Activated T-helper 17 cell treated with anti-CD3 and anti-CD28 coated beads, Interleukin-2, amount 50 U/mL, for 72 hours (primary cell): ENCODE measurements at places on chromosomes 3 and 15.
A peak's percentile ranks its signal among the peaks of the same experiment; 100 is the strongest.

- ATAC-seq = no peak
Observed at GRCh38 chr15:52651114-52651513, 28.1 kb downstream of the ATOSA start.

- no peak for ATAC-seq
Observed at GRCh38 chr15:77352887-77353286, 67.0 kb downstream of the PEAK1 start.

DNA sequence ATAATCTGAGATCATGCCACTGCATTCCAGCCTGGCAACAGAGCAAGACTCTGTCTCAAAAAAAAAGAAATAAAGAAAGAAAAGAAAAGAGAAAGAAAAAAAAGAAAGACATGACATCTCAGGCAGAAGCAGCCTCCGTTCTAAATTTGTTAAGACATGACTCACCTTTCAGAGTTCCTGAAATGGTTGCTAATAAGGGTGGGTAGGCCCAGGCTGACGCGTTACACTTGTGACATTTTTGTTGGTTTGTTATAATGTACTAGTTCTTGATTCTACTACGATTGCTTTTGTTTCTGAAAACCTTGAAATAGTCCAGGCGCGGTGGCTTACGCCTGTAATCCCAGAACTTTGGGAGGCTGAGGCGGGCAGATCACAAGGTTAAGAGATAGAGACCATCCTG, 21.0 kb downstream of the SLC25A20 start:
- ATAC-seq = no peak

DNA sequence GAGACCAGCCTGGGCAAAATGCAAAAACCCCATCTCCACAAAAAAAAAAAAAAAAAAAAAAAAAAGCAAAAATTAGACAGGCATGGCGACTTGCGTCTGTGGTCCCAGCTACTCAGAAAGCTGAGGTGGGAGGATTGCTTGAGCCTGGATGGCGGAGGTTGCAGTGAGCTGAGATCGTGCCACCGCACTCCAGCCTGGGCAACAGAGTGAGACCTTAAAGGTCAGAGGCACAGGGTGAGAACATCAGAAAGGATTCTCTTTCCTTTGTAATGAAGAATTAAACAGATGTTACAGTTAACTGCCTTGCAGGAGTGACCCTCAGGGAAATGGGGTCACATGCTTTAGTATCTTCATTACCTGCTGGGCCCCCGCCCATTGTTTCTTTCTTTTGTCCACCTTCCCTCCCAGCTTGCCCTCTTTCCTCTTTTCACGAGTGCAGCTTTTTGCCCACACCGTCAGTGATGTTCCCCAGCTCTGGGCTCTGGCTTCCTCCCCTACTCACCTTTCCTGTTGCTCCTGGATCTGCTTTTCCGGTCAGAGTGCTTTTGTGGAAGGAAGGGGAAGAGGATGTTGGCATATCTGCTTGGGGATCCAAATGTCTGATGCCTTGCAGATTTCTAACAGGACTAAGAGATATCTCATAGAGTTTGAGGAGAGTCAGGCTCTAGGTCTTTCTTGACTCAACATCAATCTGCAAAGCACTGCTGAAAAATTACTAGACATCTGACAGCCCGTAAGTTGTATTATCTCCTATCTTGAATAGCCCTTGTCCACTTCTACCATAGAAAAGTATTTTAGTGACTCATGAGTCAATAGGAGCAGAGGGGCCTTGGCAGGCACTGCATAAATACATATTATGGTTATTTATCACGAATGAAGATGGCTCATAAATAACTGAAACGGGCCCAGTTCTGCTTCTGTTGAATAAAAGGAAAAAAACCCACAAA, 35.6 kb upstream of the NDUFB4 start:
- ATAC-seq = no peak

DNA sequence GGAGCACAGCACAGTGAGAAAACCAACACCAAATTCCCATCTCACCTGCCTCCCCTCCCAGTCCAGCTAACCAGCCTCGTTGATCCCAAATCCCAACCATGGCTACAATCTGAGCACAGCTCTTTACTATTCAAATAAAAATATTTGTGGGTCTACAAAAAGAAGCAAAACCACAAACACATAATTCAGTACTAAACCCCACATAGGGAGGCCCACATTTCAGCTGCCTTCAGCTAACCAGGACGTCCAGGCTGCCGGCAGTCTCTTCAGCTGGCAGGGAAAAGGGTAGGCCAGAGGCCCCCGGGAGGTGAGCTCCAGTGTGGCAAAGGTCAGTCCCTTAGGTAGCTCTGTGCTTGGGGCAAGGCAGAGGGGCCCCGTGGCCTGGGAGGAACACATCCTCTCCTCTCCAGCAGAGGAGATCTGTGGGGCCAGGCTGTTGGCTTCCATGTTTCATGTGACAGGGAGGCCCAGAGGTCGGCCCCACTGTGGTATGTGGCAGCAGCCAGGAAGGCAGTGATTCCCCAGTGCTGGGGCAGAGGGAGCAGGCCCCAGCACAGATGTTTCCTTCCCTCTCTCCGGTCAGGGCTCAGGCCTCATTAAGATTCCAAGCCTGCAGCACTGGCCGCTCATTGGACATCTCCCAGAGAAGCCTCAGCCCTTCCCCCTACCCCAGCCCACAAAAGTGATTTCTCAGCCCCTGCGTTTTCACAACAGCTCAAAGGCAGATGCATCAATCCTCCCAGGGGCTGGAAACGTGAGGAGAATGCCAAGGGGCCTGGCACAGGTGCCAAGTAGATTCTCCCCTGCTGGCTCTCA, 381.4 kb downstream of the NTRK3 start:
- no peak for ATAC-seq

- ATAC-seq = no peak
Observed at GRCh38 chr15:68047826-68048225, 6.3 kb upstream of the PIAS1 start.

DNA sequence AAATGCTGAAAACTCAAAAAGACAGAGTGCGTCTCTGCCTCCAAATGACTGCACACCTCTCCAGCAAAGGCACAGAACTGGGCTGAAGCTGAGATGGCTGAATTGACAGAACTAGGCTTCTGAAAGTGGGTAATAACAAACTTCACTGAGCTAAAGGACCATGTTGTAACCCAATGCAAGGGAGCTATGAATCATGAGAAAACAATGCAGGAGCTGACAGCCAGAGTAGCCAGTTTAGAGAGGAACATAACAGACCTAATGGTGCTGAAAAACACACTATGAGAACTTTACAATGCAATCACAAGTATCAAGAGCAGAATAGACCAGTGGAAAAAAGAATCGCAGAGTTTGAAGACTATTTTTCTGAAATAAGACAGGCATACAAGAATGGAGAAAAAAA, 10.1 kb upstream of the AVEN start:
- ATAC-seq = no peak

DNA sequence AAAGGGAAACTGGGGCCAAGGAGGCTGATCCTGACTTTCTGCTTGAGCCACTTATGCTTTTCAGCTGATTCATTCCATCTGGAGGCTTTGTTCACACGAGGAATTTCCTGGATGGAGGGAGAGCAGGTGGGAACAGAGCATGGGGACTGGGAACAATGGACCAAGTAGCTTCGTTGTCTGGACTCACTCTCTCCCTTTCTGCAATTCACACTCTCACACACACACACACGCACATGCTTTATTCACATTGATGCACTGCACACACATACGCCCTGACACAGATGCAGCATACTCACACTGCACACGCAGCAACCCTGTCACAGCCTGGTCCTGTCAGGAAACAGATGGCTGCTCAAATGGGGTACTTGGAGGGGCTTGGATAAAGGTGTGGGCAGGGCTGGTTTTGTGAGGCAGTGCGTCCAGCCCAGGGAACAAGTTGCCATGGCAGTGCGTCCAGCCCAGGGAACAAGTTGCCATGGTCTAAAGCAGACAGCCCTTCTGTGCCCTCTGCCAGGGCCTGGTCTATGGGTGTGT, 19.8 kb upstream of the CHCHD6 start:
- no peak for ATAC-seq

DNA sequence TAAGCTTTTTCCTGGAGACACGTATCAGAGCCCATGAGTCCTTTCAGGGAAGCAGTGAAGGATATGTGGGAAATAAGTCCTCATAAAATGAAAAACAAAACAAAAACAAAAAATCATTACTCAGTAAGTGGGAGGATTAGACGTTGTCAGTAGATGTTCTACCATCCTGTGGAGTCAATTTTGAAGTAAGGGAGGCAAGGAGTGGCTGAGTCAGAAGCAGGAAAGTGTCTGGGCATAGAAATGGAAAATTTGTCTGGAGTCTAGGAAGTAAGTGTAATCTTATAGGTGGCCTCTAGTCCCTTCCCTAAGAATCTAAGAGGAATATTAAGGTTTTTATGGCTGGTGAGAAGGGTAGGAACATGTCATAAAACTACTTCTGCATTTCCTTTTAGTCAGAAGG, 339.8 kb upstream of the SEMA6D start:
- ATAC-seq = no peak

GRCh38 chr3:139388821-139389551, 461 bp downstream of the COPB2 start:
- ATAC-seq = peak; percentile 27

- no peak for ATAC-seq
Observed at GRCh38 chr3:123664753-123665152, 79.9 kb upstream of the HACD2 start.

- ATAC-seq = no peak
Observed at GRCh38 chr15:67480741-67481140, 40.2 kb upstream of the C15orf61 start.

GRCh38 chr15:90750186-90750585, 33.0 kb downstream of the BLM start:
- peak; percentile 87 for ATAC-seq

GRCh38 chr3:96354742-96355141, 459.7 kb upstream of the EPHA6 start:
- ATAC-seq = no peak

DNA sequence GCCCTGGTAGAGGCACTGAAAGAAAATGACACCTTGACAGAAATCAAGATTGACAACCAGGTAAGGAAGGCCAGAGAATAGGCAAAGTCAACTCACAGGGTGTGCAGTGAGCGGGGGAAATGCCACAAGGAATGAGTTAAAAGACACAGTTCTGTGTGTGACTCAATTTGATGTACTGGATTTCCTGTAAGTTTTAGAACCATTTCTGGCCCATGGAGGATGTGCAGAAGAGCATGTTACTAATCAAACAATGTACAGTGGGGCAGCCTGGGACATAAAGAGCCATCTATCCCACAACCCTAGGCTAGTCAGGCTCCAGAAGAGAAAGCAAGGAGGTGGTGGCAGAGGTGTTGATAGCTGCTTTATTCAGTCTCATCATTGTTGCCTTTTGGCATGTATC, 31.2 kb upstream of the TMOD3 start:
- ATAC-seq = peak; percentile 28

GRCh38 chr3:4712109-4712508, 219.0 kb downstream of the ITPR1 start:
- ATAC-seq = no peak
